ENCODE measurements at places on chromosomes 6 and 20. TPM values are rescaled to one million over a fixed set of nuclear protein-coding genes. Genes with fewer than 3 reads are reported as not detected.

GRCh38 chr6:136771306-136771705 lies 21.0 kb downstream of the MAP3K5 start:
- no peak for DNase-seq

- no peak for DNase-seq
These were observed 338.5 kb downstream of the CD83 start for GRCh38 chr6:14455876-14456648.

- no peak for DNase-seq
These were observed 8.4 kb upstream of the NSFL1C start for GRCh38 chr20:1474817-1475603.

DNA sequence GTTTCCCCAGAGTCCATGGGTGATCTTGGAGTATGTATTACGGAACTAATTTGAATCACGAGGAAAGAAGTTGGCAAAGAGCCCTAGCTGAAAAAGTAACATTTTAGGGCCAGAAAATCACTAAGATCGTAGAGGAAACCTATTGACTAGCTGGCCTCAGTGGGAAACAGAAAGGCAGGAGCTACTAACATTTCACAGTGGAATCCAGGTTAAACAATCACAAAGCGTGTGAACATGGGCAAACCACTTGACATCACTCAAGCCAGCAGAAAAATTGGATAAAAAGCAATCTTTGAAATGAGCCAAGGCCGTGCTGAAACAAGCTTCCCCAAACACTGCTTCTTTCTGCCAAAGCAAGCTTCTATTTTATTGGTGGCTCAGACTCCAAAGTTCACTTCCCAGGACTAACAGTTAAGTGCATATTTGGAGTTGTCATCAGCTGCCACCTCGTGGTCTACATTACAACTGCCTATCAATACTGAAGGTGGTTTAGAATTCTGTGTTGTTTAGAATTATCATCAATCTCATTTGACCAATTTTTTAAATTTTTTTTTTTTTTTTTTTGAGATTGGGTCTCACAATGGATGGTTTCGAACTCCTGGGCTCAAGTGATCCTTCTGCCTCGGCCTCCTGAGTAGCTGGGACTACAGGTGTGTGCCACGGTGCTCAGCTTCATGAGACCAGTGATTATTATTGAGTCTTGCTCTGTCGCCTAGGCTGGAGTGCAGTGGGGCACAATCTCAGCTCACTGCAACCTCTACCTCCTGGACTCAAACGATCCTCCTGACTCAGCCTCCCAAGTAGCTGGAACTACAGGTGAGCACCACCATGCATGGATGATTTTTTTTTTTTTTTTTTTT lies 10.6 kb downstream of the RPS10 start:
- DNase-seq, result peak; percentile 64

DNA sequence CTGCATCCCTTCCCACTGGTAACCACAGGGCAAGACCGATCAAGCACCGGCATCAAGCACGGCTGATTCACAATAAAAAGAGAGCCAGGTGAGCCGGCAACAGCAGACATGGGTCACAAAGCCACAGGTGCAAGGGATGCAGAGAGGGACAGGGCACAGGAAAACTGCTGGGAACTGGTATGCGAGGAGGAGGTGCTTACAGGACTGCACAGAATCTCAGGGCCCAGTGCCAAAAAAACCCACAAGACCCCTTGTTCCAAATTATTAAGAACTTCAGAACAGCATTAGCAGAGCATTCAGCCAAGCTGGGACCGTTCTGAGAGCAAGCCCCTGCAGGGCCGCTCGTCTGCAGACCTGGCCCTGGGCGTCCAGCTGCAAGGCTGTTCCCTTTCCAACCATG lies 35.4 kb downstream of the BFSP1 start:
- DNase-seq, result no peak

DNA sequence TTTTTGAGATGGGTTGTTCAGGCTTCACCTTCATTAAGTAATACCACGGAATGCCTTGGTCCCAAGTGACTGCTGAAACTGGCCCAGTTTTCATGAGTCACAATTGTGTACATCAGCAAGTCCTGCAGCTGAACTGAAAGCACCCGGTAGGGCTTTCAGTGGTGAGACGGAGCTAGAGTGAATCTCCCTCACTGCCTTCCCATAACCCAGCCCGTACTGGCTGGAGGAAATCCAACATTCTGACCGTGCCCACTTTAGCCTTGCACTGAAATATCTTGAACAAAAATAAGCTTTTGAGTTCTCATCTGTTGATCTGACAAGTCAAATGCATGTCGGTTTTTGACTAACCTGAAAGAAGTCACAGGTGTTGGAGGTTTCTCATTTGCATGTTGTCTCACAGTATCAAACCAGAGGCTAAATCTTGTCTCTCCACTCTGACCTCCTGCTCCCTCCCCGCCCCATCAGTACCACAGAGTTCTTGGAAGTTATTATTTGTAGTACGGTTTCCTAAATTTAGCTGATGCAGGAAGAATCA lies 35.9 kb downstream of the DUSP22 start:
- peak; percentile 89 for DNase-seq

Gene TNFRSF21
- total RNA-seq, result 13.0 TPM

DNA sequence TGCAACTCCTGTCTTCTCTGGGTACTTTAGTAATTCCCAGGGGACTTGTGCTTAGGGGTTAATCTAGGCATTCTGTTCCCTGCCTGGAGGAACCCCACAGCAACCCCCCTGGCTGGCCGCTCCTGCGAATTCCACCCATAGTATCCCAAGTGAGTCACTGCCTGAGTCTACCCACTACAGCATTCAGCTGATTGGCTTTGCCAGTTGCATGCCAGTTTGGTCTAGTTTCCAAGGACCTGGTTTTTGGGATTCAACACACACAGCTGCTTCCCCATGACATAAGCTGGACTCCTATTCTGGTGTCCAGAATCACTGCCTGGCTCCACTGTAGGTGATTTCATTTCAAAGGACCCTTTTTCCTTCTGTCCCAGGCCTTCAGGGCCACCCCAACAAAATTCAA lies 40.3 kb downstream of the PLCG1 start:
- peak; percentile 63 for DNase-seq

DNA sequence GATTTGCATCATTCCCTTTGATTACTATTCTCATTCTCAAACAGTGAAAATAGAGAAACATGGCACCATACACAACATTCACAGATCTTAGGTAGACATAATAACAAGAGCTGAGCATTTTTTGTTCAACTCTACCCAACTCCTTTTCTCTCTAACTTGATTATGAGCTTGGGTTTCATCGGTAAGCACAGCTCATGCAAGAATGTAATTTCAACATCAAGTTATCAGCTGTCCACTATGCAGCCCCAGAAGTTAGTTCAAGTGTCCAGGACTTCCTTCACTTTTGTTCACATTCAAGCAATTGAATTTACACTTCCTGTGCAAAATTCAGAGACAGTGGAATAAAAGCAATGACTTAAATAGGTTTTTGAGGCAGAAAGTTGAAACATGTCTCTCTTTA lies 297.7 kb upstream of the SASH1 start:
- DNase-seq, result no peak

Gene CALHM5
- total RNA-seq, result 12.0 TPM

DNA sequence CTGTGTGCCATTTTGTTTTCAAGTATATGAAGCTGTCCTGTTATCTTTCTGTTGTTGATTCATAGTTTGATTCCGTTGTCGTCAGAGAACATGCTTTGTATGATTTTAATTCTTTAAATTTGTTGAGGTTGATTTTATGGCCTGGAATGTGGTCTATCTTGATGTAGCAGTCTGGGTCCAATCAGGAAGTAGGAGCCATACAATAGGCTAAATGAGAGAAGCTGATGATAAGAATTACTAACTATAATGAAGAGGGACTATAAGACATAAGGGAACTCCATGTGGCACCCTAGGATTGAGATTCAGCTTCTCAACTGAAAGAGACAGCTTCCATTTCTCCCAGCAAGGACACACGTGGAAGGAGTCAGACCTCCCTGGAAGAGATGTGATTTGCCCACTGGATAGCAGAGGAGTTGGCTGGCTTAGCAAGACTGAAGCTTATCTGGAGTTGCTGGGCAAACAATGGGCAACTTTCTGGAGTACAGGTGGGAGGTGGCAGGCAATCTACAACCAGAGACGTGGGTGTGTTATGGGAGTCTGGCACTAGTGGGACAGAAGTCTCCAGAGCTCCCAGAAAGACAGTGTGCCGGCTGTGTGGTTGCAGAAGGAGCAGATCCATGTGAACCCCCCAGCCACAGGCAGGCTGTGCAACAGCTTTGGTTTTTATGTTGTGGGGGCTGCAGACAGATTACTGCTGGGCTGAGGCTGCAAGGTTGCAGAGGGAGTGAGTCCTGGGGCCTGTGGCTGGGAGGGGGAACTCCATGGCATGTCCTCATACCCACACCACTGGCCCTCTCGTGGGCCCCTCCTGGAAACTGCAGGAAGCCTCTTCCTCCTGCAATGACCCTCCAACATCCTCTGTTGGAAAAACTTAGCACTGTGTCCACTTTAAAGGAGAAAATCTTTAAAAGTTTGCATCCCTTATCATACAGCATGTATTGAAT lies 7.1 kb downstream of the ZNF831 start:
- DNase-seq, result no peak

GRCh38 chr20:33169176-33169794 lies 1.3 kb downstream of the BPIFA2 start:
- no peak for DNase-seq

Gene CRNKL1
- total RNA-seq, result 36.4 TPM

- DNase-seq, result no peak
These were observed 18.2 kb downstream of the WRNIP1 start for GRCh38 chr6:2783188-2783963.

GRCh38 chr6:34145161-34146020 lies 496 bp downstream of the GRM4 start:
- DNase-seq, result peak; percentile 50

DNA sequence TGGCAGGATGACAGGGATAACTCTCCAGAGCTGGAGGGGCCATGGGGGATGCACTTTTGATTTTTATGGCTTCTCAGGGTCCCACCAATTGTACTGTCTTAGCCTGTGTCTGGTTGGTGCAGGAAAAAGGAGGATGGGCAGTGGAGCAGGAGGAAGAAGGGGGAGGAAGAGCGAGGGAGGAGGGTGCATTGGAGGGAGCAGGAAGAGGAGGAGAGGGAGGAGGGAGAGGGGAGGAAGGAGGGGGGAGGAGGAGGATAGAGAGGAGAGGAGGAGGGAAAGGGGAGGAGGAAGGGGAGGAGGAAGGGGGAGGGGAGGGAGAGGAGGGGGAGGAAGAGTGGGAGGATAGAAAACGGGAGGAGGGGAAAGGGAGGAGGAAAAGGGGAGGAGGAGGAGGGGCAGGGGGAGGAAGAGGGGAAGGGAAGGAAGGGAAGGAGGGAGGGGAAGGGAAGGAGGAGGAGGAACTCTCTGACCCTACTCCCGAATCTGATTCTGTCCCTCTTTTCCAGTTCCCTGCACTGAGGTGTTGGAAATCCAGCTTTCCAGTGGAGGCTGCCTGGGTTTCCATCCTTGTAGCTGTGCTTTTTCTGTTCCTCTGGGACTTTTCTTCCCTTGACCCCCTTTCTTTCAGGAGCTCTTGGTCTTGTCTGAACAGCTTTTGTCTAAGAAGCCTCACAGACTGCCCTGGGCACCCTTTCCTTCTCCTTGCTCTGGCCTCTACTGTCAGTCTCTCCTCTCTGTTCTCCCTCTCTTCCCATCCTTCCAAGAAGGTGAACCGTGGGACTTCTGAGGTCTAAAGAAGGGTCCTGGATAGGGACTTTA lies 149.4 kb downstream of the DHX35 start:
- no peak for DNase-seq

DNA sequence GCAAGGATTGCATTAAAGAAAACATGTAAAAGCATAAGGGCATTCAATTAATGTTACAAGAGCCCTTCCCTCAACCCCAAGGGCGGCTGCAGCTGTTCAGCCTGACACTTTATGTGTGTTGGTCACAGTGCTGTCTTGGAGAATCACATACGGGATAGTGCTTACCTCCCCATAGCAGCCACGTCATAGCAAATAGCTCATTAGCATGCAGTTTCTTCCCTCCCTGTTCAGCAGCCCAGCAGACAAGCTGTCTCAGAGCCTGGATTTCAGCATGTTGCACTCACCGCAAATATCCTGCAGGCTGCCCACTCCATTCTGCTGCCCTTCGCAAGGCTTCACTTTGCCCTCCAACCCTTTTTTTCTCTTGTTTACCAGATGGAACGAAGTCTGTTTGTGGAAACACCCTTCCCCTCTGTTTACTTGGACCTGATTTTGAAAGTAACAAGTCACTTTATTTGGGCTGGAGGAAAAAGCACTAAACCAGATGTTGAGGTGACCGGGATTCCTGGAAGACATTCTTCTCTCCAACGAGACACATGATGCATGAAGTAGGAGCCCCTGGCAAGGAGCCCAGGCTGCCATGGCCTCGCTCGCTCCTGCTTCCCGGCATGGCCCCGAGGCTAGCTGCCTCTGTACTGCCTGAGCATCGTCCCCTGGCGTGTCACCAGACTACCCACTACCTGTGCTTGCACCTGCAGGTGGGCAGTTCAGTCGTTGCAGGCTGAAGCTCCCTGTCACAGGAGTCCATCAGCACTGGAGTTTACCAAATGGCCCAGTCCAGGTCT lies 151.6 kb upstream of the GMDS start:
- no peak for DNase-seq

Gene BCL2L1
- 37.8 TPM for total RNA-seq

DNA sequence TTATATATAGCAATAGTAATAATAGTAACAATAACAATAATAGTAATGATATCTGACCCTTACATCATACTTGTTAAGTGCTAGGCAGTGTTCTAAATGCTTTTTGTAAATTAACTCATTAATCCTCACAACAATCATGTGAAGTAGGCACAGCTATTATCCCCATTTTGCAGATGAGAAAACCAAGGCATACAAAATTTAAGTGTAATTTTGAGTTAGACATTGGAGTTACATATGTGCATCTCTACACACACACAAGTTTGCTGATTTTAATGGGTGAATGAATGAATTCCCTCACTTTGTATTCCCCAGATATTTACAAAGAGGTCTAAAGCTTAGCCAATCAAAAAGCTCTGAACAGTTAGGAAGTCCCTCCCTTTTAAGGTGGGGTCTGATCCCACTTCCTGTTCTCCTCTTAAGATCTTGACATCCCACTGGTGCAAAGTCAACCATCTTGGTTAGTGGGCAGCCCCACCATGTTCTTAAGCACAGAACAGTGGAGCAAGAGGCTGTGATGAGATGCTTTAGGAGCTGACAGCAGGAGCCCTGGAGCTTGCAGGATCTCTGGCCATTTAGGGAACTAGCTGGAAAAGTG lies 85.3 kb upstream of the FOXP4 start:
- DNase-seq, result no peak

DNA sequence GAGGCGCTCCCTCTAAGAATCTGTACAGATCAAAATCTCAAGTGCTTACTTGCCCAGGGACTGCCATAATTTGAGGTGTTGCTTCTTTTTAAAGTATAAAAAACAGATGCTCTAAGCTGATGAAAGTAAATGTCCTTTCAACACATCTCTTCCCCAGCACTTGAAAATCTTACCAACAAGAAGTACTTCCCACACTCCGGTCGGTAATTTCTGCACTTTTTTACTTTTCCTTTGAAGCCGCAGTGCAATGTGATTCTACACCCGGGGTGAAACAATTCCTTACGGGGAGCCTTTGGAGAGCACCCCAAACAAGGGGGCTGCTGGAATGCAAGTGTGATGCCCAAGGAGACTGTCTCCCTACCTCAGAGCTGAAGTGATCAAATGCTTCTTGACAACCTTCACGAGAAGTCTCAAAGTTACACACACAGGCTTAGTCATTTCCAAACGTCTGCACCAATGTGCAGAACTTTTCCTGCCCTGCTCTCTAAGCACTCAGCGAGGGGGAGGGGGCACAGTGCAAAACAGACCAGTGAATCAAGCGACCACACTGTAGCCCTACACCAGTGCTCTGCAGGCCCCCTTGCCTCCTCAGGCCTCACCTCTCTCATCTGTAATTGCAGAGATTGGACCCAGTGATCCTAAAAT lies 56.7 kb downstream of the ATXN1 start:
- peak; percentile 48 for DNase-seq

GRCh38 chr20:17172836-17173516 lies 53.9 kb upstream of the PCSK2 start:
- no peak for DNase-seq
